Muscle of back (tissue), 13 donors: ENCODE measurements at places on chromosomes 1 and 21.

- peak; percentile 52 for DNase-seq
Measured at GRCh38 chr1:202638019-202638700, 72.1 kb downstream of the SYT2 start.

DNA sequence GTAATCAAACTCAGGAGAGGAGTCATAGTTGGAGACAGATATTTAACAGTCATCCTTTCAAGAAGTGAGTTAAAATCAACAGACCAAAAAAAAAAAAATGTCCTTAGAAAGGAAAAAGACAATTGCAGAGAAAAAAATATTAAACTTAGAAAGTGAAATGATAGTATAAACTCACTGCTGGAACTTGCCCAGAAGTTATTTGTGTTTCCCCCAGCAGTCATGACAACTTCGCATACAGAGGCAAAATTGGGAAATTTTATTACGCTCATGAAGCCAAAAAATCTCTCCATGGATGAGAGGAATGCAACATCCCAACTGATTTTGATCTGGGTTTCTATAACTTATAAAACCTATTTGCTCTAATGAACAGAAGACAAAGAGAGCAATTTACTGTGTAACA is 198.2 kb downstream of the LRRC7 start:
- peak; percentile 68 for DNase-seq

DNA sequence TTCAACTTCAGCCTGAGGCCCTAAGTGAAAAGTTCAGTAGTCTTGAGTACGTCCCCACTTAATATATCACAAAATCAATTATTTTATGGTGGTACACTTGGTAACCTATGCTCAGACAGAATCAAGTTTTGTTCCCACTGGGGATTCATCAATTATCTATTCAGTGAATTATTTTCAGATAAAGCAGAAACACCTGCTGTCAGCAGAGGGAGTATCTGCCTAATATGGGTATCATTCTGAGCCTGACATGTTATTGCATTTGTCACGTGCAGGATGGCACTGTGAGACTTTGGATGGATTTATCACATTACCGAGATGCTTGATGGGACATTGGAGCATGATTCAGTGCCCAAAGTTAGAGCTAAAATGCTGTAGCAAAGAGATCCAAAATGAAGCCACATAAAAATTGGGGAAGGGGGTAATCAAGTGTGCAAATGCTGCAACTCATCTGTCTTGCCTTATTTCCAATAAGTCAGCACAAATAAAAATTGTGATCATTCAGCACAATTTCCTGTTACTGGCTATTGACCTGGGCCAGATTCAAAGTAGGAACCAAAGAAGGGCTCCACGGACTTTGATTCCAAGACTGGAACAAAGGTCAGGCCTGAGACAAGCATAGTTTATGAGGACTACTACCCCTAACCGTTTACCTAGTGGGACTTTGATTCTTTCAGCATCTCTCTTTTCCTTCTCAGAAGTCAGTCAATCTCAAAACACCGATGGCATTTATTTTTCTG is 657.6 kb downstream of the LMO4 start:
- no peak for DNase-seq

DNA sequence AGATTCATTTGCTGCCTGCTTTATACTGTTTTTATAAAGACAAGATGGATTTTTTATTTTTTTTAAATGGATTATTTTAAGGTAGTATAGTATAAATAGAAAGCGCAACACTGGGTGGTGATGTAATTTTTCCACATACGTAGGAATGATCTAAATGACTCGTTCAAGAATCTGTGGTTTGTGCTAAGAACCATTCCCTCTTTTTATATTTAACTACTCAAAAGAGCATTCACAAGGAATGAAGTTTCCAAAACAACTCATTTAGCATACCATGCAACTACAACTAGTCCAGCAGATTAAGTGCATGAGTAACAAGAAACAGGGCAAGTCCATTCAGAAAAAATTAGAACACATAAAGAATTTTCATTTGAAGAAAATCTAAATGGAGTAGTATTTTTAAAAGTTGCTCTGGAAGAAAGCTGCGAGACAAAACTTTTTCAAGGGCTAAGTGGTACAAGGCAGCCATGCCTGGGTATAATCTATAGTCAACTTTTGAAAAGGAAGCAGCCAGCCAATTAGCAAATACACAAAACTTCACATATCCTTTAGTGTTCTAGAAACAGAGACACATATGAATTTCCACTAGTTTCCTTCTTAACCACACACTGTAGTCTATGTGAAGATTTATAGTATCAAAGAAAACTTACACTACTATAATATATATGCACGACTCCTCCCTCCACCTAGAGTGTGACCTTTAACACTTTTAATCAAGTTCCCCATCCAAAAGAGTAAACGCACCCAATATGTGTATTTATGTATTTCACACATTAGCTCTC is 23.4 kb downstream of the GTF2B start:
- DNase-seq: no peak

DNA sequence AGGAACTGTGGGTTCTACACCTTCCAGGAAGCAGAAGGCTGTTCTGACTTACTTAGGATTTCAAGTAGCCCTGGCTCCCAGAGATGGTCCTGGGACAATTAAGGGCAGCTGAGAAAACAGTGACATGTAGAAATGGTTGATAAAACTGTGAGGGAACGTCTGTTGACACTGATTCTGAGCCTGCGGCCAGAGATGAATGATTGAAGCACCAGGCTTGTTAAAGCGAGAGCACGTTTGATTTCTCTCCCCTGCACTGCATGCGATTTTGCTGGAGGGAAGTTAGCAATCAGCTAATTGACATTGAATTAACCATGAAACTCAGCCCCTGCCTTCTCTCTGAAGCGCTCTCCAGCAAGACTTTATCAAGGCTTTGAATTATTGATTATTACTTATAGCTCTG is 29.9 kb upstream of the POU3F1 start:
- no peak for DNase-seq

- DNase-seq: no peak
Measured at GRCh38 chr21:26236281-26236680, 65.7 kb upstream of the APP start.

- DNase-seq: no peak
Measured at GRCh38 chr21:44901391-44902074, 19.2 kb downstream of the ITGB2 start.

GRCh38 chr1:3472088-3472850 is 17.8 kb downstream of the ARHGEF16 start:
- no peak for DNase-seq
